ENCODE measurements at places on chromosomes 6 and 20.

DNA sequence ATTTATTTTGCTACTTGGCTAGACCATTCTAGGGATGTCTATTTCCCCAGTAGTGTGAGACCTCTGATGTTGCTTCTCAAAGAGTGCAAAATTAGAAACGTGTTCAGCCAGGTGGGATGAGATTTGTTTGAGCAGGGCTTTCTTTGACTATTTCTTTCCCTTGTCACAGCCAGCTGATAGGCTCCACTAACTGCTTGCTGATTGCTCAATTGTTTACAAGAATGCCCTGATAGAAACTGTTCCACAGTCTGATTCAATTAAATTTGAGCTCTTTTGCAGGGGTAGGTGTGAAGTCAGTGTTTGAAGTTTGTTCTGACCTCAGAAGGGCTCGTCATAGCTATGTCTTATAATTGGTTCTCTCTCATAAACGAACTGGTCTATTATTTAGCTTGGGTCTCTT is 220.5 kb downstream of the FNDC1 start:
- no peak for DNase-seq

DNA sequence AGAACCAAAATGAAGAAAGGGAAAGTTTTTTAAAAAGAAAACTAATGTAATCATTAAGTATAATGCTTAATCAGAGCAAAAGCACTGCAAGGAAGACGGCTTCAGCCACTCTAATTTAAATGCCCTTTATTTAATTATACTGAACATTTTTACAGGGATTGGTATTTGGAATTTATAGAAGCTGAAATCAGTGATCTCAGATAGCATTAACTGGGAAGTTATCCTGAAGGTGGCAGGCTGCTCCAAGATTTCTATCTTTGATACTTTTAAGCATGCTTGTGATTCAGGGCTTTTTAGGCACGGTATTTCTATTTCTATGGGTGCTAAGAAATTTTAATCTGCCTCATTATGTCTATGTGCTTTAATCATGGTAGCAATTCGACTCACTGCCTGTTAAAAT is 1.3 kb upstream of the NDUFAF4 start:
- peak; percentile 43 for DNase-seq

DNA sequence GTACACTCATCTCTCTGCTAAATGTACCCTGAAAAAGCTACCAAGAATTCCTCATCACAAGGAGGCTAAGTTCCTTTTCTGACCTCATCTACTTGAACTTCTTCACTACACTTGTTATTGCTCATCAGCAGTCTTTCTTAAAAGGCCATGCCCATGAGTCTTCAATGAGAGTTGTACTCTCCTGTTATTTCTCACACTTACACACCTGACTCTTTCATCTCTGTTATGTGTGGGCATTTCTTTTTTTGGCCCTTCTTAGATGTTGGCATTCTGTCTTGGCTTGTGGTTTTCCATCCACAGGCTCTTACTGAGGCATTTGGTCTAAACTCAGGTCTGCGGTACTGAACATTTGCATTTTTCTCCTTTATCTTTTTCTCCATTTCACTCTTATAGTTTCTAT is 10.7 kb upstream of the SLC17A1 start:
- no peak for DNase-seq

GRCh38 chr6:56752009-56752408 is 109.3 kb upstream of the DST start:
- DNase-seq: no peak

DNA sequence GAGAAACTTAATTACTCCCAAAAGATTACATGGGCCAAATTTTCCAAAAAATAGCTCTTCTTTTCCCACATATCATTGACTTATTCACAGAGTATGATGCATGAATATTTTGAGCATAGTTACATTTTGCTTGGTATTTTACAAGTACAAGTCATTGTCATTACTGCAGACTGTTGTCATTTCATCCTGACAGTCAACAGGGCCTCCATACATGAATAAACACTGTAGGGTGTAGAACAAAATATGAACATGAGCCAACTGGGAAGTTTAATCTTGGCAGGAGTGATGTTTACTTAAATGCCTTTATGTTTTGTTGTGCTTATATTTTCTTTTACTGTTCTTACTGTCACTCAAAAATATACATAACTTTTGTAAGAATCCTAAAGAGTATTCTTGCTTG is 340.7 kb downstream of the ADGRB3 start:
- DNase-seq: no peak

DNA sequence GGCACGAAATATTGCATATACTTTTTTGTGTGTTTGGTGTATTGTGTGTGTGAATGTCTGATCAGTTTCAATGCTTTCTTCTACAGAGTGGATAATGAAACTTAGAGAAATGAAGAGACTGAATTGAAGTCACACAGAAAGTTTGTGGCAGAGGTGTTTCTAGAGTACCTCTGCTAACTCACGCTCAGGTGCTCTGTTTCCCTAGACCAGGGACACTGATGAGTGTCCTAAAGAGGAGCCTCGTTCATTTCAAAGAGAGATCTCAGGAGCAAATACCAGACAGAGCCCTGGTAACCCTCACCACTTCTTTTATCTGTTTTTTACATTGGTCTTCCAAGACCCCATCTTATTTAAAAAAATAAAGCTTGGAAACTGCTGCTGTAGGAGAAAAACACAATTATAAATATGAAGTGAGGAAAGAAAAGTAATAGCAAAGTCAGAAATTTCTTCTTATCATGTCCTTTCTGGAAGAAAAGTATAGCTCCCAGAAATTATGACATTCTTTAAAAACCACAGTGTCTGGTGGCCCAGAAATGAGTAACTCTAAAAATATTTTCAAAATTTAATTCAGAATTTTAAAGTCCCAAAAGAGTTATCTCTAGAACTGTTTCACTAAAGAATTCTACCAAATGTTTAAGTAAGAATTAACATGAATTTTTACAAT is 720.6 kb downstream of the RFPL4B start:
- no peak for DNase-seq

GRCh38 chr6:139628270-139628669 is 253.8 kb upstream of the CITED2 start:
- peak; percentile 75 for DNase-seq

DNA sequence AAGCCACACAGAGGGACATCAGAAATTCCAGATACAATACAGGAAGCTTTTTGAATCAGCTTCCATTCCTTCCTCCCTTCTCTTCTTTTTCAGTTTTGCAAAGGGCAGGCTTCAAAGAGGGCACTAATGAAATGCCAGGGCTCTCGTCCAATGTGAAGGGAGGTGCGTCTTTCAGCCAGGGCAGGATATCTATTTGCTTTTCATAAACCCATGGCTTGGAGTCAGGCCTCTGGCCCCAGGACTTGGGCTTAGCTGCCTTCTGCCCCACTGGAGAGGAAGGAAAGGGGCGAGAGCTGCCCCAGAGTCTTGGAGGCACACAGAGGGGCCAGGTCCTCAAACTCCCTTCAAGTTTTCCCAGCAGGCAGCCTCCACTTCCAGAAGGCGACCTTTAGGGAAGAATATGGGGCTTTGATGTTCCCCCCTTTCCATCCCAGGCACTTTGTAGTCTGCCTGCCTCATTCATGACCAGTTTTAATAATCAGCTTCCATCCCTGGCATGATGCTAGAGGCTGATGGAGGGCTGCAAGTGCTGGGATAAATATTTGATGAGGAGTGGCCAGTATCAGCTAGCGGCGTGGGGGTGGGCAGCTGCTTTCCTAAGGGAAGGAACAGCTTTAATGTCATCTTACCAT is 234.8 kb downstream of the NRN1 start:
- no peak for DNase-seq

- no peak for DNase-seq
Observed at GRCh38 chr6:71444222-71444621, 155.6 kb downstream of the OGFRL1 start.

DNA sequence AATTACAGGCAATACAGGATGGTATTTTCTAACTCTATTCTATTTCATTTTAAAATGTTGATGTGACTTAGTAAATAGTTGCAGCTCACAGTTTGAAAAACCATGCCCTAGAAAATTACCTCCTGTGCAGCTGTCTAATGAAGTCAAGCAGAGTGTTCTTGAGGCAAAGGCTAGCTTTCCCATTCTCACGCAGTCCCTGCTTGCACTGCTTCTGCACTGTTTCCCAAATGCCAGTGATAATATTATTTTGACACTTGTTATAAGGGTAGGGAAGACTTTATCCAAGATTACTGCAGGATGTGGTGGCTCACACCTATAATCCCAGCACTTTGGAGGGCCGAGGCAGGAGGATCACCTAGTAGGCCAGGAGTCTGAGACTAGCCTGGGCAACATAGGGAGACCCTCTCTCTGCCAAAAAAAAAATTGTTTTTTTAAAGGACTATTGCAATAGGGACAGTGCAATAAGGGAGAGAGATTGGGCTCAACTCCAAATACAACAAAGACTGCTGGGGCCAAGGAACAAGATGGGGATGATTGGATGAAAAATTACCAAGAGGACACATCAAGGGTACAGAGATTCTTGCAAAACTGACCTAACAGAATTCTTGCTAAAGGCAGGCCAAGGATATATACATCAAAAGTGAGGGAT is 196.1 kb downstream of the LY86 start:
- DNase-seq: no peak

DNA sequence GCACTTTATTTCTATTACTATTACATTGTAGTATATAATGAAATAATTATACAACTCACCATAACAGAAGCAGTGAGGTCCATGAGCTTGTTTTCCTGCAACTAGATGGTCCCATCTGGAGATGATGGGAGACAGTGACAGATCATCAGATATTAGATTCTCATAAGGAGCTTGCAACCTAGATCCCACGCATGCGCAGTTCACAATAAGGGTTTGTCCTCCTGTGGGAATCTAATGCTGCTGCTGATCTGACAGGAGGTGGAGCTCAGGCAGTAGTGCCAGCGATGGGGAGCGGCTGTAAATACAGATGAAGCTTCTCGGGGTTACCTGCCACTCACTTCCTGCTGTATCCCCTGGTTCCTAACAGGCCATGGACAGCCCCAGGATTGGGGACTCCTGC is 139.5 kb upstream of the TCF21 start:
- DNase-seq: no peak

GRCh38 chr6:166707045-166707444 is 80.0 kb upstream of the RPS6KA2 start:
- no peak for DNase-seq

DNA sequence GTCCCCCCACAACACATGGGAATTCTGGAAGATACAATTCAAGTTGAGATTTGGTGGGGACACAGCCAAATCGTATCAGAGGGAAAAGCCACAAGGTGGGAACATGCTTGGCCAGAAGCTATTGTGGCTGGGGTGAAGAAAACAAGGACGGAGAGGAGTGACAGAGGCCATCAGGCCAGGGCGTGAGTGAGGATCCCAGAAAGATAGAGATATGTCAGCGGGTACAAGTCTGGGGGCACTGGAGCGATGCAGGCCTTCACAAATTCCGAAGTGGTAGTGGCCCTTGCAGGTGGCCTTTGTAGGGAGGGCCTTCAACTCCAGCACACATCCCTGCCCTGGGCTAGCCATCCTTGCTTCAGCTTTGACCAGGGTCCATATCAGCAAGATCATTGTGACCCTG is 159.1 kb downstream of the BCAS1 start:
- no peak for DNase-seq

DNA sequence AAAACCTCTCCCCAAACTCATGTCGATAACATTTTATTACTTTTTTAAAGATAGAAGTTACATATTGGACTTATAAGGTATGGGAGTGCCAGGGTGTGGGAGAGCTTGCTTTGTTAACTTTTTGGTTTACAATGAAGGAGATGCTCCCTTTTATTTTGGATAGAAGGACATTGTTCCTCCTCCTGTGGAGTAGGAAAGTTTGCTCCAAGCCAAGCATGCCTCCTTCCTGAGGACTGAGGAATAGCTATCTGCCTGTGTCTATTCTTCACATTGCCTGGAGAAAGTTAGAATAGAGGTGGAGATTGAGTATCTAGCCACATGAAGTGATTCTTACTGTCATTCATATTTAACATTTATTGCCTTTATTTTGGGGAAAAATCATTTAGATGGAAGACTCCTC is 71.9 kb downstream of the EYA4 start:
- no peak for DNase-seq

DNA sequence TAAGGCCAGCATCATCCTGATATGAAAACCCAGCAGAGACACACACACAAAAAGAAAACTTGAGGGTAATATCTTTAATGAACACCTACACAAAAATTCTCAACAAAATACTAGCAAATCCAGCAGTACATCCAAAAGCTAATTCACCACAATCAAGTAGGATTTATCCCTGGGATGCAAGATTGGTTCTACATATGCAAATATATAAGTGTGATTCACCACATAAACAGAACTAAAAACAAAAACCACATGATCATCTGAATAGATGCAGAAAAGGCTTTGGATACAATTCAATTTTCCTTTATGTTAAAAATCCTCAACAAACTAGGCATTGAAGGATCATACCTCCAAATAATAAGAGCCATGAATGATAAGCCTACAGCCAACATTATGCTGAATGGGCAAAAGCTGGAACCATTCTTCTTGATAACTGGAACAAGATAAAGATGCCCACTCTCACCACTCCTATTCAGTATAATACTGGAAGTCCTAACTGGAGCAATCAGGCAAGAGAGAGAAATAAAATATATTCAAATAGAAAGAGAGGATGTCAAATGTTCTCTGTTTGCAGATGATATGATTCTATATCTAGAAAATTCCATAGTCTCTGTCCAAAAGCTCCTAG is 33.9 kb upstream of the CLVS2 start:
- no peak for DNase-seq

DNA sequence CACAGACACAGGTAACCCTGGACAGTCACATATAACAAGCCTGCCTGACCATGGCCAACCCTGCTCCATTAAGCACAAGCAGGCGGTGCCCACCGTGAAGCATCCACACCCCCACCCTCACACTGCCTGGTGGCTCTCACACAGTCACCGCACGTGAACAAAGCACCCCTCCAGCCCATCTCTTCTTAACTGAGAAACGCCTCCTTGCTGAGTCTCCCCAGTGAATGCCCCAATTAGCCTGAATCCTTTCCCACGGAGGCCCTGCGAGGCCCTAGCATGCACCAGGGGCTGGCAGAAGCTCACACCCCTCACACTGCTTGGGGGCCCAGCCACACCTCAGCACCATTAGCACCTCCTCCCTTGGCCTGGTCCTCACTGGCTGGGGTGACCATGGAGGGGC is 72.3 kb downstream of the GRM4 start:
- no peak for DNase-seq

- no peak for DNase-seq
Observed at GRCh38 chr20:12171923-12172524, 254.3 kb downstream of the BTBD3 start.

- no peak for DNase-seq
Observed at GRCh38 chr20:10475225-10475624, 40.1 kb downstream of the SLX4IP start.

GRCh38 chr20:35368666-35369423 is 42.9 kb downstream of the UQCC1 start:
- no peak for DNase-seq

DNA sequence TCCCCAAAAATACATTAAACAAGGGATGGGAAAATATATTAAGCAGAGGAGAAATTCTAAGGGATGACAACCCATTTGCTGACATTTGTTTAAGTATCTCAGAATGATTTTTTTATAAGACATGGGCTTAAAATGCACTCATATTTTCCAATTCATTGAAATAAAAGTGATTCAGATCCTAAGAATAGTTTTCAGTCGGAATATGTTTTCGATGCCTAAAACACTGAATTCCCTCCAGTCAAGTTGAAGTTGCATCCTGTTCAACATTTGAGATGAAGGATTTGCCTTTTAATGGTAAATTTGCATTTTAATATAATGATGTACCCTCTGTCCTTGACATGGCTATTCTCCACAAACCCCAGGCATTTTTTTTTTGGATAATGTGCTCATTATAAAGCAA is 79.3 kb downstream of the PTCHD4 start:
- DNase-seq: no peak
